Amniotic epithelial cell (primary cell): ENCODE measurements at places on chromosomes 16 and 17.

GRCh38 chr17:43314611-43315011, 80.8 kb upstream of the RNU2-1 start:
- no peak for DNase-seq

DNA sequence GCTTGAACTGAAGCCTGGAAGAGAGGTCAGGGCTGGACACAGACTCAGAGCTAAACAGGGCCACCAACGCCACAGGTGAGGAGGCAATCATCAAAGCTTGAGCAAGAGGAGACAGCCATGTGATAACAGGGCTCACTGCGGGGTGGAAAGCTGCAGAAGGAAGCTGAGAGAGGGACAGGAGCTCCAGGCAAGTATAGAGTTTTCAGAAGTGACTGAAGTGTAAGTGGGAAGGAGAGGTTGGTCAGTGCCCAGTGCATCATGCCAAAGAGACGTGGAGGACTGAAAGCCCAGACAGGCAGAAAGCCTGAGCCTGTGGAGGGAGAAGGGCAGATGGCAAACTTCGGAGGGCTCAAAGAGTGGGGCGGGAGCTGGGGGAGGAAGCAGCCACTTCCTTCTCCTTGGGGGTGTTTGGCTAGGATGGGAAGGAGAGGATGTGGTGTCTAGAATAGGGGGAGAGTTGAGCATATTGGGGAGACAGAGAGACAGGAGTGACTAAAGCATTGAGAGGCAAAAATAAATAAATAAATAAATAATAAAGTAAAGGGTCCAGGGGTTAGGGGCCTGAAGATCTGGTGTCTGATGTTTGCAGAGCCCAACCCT, 2.6 kb downstream of the KIFC3 start:
- DNase-seq: no peak

- DNase-seq: peak; percentile 94
Observed at GRCh38 chr16:15811481-15812400, 45.1 kb downstream of the MYH11 start.

DNA sequence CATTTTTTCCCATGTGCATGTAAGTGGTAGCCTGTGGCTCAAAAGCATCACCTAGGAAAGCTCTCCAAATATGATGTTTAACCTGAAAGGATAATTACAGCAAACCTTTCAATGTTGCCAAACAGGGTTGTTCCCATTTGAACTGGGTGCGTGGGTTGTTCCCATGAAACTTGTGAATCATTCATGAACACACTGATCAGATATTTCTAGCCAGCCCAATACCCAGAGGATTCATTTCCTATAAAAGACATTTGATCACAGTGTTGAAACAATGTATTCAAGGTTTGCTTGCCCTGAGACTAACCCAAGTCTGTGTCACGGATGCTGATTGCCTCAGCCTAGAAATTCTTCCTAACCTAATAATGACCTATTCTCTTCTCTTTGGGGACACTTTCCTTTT, 12.9 kb downstream of the KRT39 start:
- peak; percentile 59 for DNase-seq

DNA sequence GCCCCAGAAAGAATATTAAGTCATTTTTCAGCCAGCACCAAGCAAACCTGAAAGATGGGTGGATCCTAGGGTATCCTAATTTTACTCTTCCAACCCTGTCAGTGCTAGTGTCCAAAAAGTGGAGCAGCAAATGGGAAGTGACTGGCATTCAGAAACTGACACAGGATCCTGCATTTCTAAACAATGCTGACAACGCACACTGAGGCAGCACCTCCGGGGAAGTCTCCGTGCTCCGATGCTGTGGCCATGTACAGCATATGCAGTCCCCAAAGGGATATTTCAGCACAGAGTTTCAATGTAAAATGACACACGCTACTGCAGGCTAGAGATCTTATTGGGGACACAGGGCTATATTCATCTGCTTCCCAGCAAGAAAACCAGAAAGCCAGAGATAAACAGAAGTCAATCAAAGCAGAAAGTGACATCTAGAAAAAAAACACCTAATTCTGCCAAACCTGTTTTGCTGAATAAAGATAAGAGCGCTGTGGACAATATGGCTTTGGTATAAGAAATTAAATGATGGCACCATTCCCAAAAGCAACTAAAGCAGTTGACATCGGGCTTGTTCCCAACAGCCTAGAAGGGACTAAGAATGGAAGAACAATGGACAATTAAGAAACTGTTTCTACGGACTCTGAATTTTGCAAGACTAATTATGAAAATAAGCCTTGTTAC, 17.3 kb downstream of the XYLT1 start:
- DNase-seq: no peak

- DNase-seq: peak; percentile 69
Observed at GRCh38 chr16:66262253-66263167, 104.0 kb upstream of the CDH5 start.

- DNase-seq: no peak
Observed at GRCh38 chr17:67047382-67047781, 3.0 kb downstream of the CACNG1 start.

DNA sequence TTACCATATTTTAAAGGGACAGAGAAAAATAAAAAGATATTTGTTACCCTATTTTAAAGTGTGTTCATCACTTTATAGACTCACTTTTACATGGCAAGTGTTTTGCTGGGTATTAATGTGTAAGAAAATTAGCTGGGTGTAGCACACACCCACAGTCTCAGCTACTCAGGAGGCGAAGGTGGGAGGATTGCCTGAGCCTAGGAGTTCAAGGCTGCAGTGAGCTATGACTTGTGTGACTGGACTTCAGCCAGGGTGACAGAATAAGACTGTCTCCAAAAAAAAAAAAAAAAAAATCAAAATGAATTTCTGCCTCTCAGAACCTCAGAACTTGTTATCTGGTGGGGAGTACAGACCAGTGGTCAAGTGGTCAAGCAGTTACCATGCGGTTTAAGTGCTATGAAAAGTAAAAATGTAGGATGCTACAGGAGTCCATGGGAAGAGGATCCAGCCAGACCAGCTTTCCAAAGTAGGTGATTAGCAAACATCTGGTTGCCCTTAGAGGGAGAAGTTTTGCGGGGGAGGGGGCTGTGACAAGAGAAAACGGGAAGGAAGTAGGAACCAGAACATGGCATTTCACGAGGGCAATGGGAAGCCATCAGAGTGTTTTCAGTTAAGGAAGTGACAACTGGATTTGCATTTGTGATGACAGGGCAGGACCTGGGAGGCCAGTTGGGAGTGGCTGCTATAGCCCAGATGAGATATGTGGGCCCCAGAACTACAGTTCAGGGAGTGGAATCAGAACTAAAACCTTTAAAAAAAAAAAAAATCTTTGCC, 13.9 kb downstream of the CNEP1R1 start:
- no peak for DNase-seq

DNA sequence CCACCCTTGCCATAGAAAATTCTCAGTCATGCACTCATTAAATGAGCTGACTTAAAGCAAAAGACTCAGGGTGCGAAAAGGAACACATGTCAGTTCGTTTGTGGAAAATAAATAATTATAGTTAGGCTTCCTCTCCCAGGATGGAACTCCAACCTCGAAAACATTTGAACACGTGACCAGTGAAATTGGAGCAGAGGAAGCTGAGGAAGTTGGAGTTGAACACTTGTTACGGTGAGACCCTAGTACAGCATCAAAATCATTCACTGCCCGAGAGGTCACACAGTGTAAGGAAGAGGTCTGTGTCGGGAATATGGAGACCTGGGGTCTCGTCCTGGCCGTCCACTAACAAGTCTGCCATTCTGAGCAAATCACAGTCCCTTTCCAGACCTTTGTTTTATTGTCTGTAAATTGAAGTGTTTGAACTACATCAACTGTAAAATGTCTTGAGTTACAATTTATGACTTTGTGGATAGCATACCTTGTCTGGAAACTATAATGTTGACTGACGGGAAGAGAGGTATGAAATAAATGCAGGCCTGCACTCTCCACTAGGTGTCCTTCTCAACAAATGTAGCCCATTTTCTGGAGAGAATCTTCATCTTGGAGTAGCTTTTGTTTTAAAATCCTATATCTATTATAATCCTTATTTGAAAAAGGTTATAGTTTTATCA, 7.7 kb downstream of the PSMD7 start:
- DNase-seq: peak; percentile 22

- DNase-seq: peak; percentile 20
Observed at GRCh38 chr17:7132511-7133094, 18.0 kb upstream of the ASGR2 start.
